ENCODE measurements at places on chromosomes 11 and 22.

- DNase-seq: peak; percentile 42
Measured at GRCh38 chr11:17354601-17354991, 3.0 kb downstream of the NCR3LG1 start.

DNA sequence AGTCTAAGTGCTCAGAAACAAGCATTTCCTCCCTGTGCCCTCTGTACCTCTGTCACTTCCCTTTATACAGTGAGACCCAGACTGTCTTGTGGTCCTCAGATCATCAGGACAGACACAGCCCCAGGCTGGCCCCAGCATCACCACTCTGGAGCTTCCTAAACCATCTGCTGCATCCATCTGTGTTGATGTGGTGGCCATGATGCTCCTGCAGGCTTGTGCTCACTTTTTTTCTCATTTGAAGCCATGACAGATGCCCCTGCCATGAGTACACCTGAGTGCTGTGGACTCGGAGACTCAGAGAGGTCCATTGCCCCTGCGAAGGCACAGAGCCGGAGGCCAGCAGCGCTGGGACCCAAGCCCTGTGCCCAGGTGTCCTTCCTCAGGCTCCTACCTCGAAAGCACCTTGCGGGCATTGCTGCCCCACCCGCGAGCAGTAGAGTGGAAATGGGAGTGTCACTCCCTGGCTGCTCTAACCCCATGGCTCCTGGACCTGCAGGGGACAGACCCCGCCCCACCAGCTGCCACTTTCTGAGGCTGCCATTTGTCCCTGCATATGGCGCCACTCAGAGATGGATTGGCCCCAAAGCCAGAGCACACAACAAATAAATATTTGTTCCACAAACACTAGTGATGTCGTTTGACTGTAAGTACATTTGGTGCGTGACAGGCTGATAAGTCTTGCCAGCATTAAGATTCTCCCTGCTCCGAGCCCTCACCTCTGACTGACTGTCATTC is 593.5 kb downstream of the TBC1D22A start:
- no peak for DNase-seq

DNA sequence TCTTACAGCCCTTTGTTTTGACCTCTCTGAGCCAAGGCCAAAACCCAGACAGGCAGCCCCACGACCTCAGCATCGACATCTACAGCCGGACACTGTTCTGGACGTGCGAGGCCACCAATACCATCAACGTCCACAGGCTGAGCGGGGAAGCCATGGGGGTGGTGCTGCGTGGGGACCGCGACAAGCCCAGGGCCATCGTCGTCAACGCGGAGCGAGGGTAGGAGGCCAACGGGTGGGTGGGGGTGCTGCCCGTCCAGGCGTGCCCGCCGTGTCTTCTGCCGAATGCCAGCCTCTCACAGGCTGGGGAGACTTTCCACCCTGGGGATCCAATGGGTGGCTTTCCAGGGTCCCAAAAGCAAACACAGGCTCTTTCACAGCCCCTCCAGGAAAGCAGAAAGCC is 37.1 kb upstream of the PPP6R3 start:
- DNase-seq: no peak

DNA sequence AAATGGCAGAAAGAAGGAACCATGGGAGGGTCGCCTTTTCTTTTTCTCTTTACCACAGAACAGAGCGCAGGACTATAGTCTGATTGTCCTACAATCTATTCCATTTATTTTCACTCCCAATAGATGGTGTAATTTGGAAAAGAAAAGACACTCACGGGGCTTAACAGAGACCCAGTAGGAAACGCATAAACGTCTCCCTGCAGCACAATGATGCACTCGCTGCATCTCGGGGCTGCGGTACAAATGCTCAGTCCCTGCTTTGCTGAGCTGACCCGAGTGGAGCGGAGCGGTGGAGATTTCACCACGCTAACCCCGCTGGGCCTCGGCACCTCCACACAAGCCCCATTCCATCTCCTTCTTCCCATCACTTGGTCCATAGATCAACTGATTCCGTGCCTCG is 1.5 kb downstream of the FEZ1 start:
- no peak for DNase-seq

DNA sequence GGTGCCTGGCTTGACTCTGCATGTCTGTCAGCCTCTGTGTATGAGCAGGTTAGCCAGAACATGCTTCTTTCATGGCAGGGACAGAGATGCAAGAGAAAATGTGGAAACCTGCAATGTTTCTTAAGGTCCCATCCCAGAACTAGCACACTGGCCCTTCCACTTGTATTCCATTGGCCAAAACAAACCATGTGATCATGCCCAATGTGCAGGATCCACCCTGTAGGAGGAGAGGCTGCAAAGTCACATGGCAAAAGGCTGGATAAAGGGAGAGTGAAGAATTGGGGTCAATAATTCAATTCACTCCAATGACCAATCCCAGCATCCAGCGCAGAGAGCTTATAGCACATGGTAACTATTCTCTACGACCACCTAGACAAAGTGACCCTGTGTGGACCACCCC is 405.5 kb downstream of the MIAT start:
- no peak for DNase-seq

DNA sequence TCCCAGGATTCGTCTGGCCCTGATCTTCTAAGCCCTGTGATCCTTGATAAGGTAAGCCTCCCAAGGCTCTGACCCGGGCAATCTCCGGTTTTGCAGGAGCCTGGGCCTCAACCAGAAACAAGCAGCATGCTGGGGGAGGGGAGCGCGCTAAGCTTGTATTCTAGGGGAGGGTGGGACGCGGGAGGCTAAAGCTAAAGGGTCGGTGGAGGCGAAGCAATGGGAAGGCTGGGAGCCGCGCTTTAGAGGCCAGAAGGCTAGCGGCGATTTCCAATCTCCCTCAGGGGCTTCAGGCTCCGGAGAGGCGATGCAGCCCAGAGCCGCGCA is 753 bp downstream of the PTPN5 start:
- no peak for DNase-seq

GRCh38 chr22:36386351-36386899 is 1.3 kb downstream of the MYH9 start:
- no peak for DNase-seq

GRCh38 chr11:2716376-2717095 is 16.7 kb upstream of the KCNQ1OT1 start:
- DNase-seq: no peak

DNA sequence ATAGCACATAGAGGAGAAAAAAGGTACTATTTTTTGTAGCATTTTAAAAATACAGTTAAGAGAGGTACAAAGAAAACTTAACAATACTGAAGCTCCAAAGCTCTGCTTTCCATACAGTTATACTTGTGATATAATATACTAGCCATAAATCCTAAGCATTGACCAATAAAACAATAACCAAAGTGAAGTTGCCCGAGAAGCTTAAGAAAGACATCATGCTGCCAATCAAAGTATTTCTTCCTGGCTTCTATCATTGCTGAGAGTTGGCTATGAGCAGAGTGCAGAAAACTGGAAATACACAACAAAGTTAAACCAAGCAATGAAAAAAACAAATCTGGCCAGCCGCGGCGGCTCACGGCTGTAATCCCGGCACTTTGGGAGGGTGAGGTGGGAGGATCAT is 84.2 kb downstream of the RBFOX2 start:
- DNase-seq: no peak

GRCh38 chr11:42043312-42043711 is 583.9 kb upstream of the LRRC4C start:
- no peak for DNase-seq

DNA sequence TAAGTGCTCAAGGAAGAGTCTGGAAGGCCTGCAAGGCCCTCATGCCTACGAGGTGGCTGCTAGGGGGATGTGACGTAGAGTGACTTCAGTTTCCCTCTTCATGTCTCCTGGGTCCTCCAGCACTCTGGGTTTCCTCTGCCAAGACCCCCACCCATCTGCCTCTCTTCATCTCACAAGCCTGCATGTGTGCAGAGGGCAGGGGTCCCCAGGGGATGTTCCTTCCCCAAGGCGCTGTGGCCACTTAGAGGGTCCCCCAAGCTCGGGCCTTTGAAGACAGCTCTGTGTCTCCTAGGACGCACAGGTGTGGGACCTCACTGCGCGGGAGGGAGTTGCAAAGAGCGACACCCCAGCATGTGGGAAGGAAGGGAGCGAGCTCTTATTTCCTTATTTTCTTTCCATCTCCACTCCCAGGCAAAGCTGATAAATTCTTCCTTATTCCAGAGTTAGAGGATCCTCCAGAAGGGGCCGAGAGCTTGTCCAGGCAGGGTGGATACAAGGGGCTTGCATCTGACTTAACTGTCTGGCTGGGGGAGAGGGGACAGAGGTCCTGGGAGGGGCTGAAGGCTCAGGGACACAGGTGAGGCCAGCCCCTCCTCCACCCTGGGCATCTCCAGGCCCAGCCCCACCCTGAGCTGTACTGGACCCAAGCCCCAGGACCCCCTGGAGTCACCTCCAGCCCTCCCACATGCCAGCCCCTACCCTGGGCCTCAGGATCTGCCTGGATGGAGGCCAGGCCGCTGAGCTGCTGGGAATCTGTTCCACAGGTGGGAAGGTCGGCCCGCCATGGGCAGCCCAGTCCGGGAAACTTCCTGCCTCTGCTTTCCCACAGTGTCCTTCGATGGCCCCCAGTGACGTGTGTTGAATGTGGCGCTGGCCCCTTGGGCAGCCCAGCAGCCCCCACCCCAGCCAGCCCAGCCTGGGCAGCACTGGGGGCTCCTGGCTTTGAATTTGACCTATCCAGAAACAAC is 59.7 kb upstream of the KCNQ1OT1 start:
- no peak for DNase-seq

DNA sequence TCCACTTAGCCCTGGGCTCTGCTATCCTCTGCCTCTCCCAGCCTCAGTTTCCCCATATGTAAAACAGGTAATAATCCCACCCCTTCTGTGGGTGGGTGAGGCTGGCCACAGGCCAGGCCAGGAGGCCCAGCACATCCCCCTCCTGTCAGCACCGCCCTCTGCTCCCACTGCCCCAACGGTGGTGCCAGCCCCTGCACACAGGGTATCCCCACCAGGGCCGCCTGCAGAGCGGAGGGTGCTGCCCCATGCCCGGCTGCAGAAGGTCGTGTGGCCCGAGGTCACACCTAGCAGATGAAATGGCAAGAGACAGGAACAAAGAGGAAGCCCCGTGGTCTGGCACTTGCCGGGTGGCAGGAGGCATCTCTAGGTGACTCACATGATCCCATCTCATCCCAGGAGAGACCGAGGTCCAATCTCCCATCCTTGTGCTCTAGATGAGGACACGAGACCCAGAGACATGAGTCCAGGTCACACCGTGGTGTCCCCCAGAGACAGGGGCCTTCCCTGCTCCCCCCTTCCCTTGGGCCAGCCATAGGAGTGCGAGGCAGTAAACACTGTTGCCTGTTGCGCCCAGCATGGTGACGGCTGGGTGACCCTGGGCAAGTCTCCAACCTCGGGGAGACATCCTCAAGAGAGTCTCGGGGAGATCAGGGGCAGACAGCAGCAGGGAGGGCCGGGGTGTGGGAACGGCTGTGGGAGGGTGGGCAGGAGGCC is 27.2 kb upstream of the PPARA start:
- DNase-seq: no peak

- no peak for DNase-seq
Measured at GRCh38 chr22:17343766-17344165, 25.5 kb upstream of the CECR2 start.

DNA sequence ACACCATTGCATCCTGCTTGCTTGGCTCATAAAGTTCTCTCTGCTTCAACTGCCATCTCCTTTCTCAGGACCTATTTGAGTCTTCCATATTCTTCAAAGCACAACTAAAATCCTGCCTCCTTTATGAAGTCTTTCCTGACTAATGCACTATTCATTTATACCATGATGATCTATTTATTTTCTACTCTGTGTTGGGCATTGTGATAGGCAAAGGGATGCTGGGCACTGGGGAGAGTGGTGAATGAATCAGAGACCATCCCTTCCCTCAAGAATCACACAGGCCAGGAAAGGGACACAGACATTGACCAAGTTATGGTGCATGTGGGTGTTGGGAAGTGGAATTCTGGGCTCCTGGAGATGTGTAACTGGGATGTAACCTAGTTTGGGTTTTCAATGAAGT is 86.9 kb downstream of the CACNG2 start:
- DNase-seq: no peak

DNA sequence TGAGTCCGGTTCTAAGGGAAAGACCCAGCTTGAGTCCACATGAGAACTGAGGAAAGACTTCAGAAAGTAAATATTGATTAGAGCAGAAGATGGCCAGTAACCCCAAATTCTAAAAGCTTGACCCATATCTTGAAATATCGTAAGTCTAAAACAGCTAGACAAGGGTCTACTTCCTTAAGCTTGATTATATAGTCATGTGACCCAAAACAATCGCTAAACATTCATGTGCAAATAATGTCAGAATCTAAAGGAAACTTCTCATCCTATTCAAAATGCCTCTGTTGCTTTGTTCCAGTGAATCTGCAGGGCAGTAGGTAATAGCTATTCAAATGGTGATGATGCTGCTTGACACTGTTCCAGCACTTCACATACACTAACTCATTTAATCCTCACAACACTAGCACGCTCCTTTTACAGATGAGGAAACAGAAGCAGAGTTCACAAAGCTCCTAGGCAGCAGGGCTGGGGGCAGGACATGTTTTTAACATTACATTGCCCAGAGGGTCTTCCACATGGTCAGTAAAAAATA is 52.6 kb downstream of the TCF20 start:
- DNase-seq: no peak

DNA sequence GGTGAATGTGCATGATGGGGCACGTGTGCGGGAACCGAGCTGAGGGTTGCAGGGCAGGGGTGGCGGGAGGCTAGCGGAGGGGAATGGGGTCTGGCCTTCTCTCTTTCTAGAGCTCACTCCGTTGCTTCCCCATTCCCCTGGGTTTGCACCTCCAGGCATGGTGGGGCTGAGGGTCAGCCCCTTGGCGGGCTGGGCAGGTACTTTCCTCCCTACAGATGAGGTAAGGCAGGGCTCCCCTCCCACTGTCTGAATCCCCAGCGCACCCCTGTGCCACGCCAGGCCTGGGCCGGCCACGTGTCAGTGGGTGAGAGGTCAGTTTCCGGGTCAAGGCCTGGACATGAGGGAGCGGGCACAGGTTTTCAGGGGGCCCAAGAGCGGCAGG is 8.9 kb downstream of the SUSD2 start:
- peak; percentile 31 for DNase-seq

DNA sequence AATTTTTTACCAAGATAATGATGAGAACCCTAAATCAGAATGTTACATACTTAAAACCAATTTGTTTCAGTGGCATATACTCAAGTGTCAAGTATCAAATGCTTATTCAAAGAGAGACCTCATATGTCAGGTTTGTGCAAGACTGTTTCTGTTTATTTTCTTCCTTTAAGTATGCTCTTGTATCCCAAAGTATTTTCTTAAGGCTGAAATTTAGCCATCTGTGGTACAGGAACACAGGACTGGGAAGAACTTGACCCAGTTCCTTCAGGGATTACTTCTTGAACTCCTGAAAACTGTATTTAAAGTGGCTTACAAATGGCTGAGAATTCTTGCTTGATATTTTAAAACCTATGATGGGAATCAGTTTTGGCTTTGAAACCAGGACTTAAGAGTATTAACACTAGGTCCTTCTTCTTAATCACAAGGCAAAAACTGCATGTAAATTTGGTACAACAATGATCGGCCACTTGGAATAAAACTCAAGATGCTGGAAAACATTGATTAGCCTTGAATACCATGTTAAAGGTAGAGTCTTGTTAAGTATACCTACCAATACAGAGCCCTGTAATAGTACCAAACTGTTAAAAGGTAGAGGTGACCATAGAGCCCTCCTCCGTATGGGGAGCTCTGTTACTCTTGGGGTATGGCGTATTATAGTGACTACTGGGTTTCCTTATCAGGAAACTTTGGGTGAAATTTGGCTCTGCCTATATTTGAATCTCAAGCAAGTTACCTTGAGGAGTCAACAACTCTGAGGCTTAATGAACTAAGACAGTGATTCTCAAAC is 95.9 kb downstream of the BLID start:
- no peak for DNase-seq
